ENCODE measurements at places on chromosomes 7 and 10.
A peak's percentile ranks its signal among the peaks of the same experiment; 100 is the strongest.

- DNase-seq, result no peak
These were observed 109.8 kb upstream of the SEMA3A start for GRCh38 chr7:84304407-84304806.

- DNase-seq, result no peak
These were observed 19.9 kb downstream of the ACSL5 start for GRCh38 chr10:112393827-112394226.

DNA sequence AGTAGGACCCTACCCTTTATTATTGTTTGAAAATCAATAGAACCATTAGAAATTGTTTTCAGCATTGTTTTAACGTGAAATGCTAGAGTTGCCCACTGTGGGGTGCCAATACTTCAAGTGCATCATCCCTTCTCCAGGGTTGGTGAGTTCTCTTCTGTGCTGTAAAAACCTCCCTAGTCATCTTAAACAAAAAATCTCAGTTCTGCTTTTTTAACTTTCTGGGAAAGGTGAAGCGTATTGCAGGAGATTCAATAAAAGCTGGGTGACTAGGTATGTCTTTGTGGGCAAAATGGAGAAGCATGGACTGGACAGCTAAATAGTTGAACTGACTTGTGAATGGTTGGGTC lies 699.1 kb downstream of the SUGCT start:
- no peak for DNase-seq

GRCh38 chr7:34337163-34337562 lies 320.9 kb upstream of the NPSR1 start:
- no peak for DNase-seq

GRCh38 chr7:15011289-15011688 lies 108.7 kb upstream of the DGKB start:
- DNase-seq, result no peak

- no peak for DNase-seq
These were observed 60.9 kb downstream of the TMEM130 start for GRCh38 chr7:98808751-98809460.

- DNase-seq, result no peak
These were observed 37.4 kb downstream of the CCDC6 start for GRCh38 chr10:59868696-59869593.

DNA sequence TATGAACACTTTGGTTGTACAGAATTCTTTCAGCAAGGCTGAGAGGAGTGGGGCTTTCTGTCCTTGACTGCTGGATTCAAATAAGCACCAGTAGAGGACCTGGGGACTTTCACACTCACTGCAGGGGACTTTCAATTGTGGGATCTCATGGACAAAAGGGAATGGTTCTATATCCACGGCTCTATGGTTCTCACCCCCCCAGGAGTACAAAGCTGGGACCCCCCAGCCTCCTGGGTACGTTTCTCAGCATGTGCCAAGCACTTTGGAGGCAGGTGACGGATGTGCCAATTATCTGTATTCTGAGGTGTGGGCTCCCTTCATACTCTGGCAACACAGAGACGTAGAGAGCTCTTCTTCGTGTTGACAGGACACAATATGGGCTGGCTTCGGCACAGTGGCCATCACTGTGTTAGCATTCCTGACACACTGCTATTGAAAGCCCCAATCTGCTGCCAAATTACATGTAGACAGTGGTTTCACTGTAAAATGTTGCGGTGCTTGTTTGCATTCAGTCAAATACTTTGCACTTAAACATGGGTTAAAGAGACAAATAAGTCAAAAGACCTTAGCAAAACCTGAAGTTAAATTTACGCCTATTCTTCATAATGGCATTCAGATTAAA lies 92.7 kb upstream of the SAMD8 start:
- DNase-seq, result no peak

DNA sequence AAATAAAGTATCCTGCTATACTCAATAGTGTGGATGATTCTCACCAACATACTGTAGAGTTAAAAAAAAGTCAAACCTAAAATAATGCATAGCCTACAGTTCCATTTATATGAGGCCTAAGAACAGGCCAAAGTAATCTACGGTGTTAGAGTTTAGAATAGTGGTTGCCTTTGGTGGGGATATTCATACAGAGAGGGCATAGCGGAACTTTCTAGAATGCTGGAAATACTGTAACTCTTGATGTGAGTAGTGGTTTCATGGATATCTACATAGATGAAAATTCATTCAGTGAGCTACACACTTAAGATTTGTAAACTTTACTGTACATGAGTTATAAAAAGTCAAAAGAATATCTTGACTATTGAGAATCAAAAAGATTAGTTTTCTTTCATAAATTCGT lies 349.9 kb upstream of the NFE2L3 start:
- no peak for DNase-seq

DNA sequence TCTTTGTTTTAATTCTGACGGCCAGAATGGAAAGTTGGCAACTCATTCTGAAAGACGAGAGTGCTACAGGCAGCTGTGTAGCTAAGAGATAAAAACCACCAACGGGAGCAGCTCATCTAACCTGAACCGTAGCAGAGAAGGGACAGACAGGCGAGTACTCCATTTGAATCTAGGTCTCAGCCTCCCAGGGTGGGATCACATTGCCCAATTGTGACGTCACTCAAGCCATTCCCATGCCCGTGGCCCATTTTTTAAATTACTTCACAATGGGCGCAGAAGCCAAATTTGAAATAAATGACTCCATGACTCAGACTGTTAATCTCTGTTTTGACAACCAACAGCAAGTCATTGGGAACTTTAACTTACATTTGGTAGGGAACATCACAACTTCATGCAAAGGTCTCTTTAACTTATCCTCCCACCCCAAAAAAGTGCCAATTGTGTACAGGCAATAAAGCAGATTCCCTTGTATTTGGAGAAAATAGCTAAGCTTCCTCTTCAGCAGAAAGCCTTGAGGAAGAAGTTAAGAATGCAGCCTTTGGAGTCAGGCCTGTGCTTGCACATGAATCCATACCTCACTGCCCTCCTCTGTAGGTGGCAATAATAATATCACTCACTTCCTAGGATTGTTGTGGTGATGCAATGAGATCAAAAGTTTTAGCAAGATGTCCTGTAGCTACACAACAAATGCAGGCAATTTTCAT lies 93.2 kb upstream of the KIF5B start:
- DNase-seq, result no peak

GRCh38 chr7:79199266-79199665 lies 254.2 kb downstream of the MAGI2 start:
- no peak for DNase-seq

- DNase-seq, result peak; percentile 88
These were observed at the start of gene DCLRE1C for GRCh38 chr10:14954001-14954770. DCLRE1C (minus strand) TSS chr10:14954096; CDS start chr10:14954010, 86 bp downstream.

- DNase-seq, result no peak
These were observed 2.1 kb downstream of the ENTPD7 start for GRCh38 chr10:99661377-99661763.

DNA sequence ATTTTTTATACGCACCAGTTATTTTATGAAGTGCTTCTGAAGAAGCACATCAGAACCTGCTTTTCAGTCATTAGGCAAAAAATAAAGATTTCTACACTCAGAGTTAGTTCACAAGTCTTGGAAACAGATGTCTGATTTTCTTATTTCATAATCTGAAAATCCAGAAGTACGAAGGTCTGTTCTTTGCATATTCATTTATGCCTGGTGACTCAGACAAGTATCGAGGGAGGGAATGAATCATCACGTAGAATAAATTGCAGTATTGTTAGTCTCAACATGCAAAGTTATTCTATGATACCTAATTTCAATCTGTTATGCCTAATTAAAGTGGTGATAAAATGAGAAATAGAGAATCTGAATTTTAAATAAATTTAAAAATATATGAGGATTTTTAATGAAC lies 113.6 kb upstream of the SEM1 start:
- no peak for DNase-seq

- DNase-seq, result no peak
These were observed 120.8 kb upstream of the PDLIM1 start for GRCh38 chr10:95411635-95412034.

- no peak for DNase-seq
These were observed 301.9 kb downstream of the AHR start for GRCh38 chr7:17600340-17600752.

GRCh38 chr10:12221323-12222298 lies 25.6 kb downstream of the CDC123 start:
- no peak for DNase-seq

DNA sequence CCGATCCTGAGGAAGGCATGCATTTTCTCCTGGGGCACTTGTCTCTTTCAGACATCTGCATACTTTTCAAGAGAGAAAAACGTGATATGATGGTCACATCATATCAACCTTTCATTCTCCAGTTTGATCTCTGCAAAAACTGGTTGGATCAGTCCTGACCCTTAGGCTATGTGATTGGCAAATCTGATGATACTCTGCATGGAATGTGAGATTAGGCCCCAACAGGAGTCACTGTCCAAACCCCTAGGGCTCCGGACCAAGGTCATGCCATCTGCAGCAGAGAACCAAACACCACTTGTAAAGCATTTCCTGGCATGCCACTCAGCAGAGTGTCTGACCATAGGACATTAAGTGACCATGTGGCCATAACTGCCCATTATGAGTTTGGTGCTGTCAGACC lies 8.6 kb downstream of the GCK start:
- no peak for DNase-seq

- DNase-seq, result no peak
These were observed 17.6 kb upstream of the SCIN start for GRCh38 chr7:12552876-12553275.

DNA sequence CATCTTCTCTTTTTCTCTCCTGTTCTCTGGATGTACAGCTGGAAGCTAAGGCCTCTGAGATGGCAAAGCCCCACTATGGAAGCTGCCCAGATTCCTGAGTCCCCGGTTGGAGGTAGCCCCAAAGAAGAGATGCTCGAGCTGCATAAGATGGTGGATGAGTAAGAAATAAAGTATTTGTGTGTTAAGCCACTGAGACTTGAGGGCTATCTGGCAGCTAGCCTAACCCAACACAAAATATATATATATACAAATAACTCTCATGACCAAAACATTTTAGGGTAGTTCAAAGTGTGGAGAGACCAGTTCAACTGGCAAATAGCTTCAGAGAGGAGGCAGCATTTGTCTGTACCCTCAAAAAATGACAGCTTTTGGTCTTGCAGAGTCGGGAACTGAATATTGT lies 72.4 kb upstream of the PDE1C start:
- DNase-seq, result no peak

DNA sequence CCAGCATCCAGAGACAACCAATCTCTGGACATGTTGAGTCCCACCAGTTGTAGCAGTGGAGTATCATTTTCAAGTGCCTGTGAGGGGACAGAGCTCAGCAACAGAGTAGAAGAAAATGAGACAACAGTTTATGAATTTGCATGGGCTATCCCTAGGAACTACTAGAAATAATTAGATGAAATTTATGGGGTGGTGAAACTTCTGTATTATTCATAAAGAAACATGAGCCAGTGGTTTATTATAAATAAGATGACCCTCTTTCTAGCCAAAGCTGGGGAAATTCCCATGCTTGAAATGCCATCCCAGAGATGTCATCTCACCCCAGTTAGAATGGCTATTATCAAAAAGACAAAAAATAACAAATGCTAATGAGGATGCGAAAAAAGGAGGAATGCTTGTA lies 55.1 kb upstream of the ITGB8 start:
- DNase-seq, result no peak

DNA sequence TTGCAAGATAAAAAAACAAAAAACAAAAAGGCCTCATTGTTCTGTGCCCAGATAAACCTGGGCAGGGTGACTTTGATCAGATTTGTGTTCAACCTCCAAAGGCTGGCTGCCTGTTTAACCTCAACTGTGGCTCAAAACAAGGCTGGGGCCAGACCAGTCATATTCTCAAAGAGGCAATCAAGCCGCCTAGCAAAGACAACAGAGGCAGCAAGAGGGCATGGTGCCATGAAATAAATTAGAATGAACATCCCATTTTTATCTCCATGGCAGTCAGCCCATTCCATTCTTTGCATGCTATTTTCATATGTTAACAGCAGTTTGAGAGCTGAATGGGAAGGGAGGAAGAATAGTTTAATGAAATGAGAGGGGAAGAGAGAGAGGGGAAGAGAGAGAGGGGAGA lies 1150.3 kb downstream of the TYW1 start:
- DNase-seq, result no peak

DNA sequence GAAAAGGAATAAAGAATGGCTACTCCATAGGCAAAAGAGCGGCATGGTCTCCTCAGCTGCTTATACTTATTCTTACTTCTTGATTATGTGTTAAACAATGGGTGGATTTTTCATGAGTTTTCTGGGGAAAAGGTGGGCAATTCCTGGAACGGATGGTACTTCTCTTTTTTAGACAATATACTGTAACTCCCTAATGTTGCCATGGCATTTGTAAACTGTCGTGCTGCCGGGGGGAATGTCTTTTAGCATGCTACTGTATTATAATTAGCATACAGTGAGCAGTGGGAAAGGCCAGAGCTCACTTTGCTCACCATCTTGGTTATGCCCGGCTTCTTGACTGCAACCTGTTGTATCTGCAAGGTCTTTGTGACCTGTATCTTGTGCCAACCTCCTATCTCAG lies 372.1 kb upstream of the AKR1E2 start:
- no peak for DNase-seq

Measured in CD4-positive, alpha-beta T cell treated with Interleukin-6 at 100 ng/mL for 8 hours (primary cell).